H4 (cell line): ENCODE measurements at places on chromosomes 7 and 10.

GRCh38 chr10:123913688-123914268, 22.2 kb upstream of the CPXM2 start:
- DNase-seq, result no peak

GRCh38 chr7:142745745-142746144, 3.5 kb upstream of the PRSS1 start:
- no peak for DNase-seq

GRCh38 chr7:154372011-154372601, 319.9 kb downstream of the DPP6 start:
- no peak for DNase-seq

DNA sequence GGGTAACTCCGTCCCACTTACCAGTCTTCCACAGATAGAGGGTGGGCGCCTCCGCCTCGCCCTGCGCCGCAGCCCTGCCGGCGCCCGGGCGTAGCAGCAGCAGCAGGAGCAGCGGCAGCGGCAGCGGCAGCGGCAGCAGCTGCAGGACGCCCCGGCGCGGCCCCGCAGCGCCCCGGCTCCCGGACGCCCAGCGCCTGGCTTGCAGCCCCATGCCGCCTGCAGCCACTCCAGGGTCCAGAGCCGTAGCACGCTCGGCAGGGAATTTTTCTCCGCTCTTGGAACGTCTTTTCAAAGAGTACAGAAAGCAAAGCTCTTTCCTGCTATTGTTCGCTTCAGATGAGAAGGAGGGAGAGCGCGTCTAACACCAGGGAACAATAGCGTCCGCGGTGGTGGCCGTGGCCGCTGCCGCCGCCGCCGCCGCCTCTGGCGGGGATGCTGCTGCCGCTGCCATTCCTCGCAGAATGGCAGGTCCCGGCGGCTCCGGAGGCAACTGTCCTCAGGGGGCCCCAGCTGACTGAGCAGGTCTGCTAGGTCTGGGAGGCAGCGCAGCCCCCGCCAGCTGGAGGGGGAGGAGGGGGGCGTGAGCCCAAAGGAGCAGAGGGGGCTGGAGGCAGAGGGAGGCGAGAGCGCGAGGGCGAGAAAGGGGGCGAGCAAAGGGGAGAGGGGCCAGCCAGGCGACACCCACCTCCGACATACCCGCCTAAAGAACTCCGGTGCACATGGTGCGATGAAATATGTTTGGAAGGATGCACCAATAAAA, at the start of gene THSD7A:
TSS of gene THSD7A (minus strand) at position 463 of the 760 bp plus-strand sequence. CDS start at position 211, 252 bp downstream.
- peak; percentile 43 for DNase-seq

DNA sequence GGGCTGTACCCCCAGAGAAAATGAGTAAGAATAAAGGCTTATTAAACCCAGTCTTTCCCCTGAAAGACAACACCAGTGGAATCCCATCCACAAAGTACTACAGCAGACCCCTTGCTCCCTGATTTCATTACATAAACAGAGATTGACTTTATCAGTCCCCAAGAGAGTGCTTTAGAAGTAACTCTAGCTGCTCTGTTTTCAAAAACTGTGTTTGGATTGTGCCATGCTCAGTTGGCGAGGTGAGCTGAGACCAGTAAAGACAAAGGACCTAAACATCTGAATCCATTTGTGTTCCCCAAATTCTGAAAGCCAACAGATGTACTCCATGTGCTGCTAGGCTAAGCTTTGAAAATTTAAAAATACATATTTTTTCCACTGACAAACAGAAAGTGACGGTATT, 127.0 kb downstream of the ATE1 start:
- no peak for DNase-seq

DNA sequence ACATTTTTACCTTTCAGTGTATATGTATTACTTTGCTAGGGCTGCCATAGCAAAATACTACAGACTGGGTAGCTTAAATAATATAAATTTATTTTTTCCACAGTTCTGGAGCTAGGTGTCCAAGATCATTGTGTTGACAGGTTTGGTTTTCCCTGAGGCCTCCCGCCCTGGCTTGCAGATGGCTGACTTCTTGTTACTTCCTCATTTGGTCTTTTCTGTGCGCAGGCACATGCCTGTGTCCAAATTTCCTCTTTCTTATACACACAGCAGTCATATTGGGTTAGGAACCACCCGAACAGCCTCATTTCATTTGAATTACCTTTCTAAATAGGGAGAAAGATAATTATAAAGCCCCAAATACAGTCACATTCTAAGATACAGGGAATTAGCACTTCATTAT, 521.6 kb upstream of the SORCS1 start:
- no peak for DNase-seq

DNA sequence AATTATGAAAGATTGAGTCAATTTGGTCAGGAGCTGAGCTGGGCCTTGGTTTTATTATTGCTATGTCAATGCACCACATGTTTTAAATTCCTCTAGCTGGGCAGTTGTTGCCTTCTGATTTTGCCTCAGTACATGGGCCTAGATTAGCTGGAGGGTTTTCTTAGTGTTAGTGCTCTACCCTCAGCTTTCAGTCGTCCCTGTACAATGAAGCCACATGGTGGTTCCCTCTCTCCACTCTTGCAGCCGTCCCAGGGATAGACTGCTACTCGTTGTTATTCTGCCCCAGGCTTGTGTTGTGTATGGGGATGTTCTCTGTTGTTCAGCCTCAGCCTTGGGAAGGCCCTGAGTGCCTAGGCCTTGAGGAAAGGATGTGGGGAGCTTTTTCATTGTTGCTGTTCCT, 37.0 kb downstream of the NHLRC2 start:
- DNase-seq, result no peak

GRCh38 chr7:25765110-25765655, 386.8 kb upstream of the NFE2L3 start:
- no peak for DNase-seq

DNA sequence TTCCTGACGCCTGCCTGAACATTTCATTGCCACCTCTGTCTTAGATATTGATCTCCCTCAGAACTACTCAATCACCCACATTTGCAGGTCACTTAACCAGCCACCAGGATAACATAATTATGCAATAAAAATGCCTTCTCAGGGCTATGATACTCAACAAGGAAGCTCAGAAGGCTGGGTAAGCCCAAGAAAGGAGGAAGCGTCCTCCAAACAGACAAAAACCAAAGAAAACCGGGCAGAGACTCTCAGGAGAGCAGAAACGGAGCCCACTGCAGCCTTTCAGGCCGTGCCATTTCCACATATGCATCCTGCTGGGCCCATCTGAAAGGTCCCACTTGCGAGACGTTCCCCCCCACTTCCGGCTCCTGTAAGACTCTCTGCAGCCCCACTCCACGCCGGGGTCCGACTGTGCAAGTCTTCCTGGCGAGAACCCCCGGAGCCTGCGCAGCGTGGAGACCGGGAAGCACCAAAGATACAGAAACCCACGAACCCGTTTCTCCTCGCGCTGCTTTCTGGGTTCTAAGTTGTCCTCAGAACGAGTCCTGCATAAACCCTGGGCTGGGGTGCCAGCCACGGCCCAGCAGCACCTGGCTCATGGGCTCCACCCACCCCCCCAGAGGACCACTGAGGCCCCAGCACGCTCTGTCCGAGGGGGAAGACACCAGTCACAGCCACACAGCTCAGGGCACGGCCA, 83.7 kb downstream of the DIP2C start:
- no peak for DNase-seq

GRCh38 chr10:1156921-1157614, 100.9 kb downstream of the WDR37 start:
- DNase-seq, result no peak

GRCh38 chr10:32971536-32972091, 13.6 kb upstream of the ITGB1 start:
- no peak for DNase-seq

DNA sequence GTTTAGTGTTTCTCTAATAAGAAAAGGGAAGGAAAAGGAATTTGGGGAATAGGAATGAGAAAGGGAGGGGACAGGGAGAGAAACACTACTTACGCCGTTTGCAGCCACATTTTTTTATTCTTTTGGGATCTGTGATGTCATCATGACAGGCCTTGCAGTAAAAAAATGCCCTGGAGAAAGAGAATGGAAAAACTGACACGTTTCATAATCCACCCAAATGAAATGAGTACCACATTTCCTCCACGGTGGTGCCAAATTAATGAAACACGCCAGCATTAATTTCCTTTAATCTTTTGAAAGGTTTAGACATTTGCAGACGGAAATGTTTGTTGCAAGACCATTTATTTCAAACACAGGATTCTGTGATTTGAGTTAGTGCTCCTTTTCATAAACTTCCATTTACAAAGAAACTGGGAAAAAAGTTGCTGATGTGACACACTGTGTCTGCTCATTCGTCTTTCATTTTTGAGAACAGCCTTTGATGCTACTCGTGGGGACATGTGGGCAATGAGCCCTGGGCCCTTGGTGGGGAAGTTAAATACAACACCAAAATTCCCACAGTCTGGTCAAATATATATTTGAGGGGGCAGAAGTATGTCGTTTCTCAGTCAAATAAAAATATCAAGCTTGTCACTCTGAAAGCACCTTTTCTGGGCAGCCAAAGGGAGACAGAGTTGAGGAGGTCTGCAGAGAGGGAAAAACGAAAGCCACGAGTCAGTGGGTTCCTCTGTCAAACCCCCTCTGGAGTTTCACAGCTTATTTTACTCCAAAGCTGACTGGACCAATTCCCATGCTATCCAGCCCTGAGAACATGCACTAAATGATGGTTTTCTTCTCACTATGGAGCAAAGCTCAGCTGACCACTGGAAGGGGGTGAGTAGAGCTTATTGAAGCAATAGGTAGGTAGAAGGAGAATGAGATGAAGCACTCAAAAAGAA, 625.5 kb downstream of the KCNMA1 start:
- DNase-seq, result no peak

DNA sequence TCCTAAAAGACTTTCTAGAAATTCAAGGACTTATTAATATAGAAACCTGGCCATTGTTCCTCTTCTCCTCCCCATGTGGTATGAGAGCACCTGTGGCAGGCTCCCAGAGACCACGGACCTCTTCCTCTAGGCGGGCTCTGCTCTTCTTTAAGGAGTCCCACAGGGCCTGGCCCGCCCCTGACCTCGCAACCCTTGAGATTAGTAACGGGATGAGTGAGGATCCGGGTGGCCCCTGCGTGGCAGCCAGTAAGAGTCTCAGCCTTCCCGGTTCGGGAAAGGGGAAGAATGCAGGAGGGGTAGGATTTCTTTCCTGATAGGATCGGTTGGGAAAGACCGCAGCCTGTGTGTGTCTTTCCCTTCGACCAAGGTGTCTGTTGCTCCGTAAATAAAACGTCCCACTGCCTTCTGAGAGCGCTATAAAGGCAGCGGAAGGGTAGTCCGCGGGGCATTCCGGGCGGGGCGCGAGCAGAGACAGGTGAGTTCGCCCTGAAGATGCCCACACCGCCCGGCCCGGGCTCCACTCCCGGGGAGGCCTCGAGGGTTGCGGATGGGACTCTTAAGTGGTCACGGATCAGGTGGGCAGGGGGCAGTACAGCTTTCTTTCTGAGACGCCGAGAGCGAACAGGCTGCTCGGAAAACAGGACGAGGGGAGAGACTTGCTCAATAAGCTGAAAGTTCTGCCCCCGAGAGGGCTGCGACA, at the start of gene SLC26A4:
TSS of gene SLC26A4 (plus strand) at position 448 of the 700 bp plus-strand sequence. CDS start 814 bp downstream, outside the sequence.
- DNase-seq, result no peak

DNA sequence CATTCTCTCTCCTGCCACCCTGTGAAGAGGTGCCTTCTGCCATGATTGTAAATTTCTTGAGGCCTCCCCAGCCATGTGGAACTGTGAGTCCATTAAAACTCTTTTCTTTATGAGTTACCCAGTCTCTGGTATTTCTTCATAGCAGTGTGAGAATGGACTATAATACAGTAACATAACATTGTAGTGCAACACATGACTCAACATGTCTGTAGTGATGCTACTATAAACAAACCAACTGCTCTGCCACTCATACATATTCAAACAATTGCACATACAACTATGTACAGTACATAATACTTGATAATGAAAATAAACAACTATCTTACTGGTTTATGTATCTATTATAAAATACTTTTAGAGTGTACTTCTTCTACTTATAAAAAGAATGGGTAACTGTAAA, 7.1 kb downstream of the ATOH7 start:
- DNase-seq, result no peak

- DNase-seq, result peak; percentile 97
Measured at GRCh38 chr7:45924283-45924682, 3.2 kb upstream of the IGFBP3 start.

DNA sequence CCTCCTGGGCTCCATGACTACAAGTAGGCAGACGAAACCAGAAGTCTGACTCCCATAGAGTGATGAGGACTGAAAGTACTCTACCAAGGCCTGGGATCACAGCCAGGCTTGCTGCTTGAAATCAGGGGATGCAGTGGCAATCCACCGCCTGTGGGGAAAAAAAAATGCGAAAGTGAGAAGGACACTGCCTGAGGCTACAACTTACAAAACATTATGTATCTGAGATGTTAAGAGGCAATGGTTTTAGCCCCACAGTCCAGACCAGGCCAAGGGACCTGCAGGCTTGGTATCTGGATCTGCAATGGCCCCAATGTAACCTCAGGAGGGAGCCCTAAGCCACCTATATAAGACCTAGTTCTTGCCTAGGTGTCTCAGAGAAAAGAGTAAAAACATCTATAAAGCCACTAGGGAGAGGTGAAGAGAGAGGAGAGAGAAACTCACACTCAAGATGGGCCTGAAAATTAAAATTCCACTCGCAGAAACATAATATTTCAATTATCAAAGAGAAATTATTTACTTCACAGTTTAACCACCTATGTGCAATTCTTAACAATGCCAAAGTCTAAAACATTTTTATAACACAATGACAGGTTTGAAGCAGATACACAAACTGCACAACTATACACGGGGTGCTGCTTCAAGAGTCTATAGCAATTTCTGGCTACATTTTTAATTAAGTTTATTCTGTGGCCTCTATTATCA, 13.9 kb downstream of the DNAJC1 start:
- peak; percentile 30 for DNase-seq

GRCh38 chr10:97032624-97033023, 153.1 kb downstream of the SLIT1 start:
- no peak for DNase-seq

DNA sequence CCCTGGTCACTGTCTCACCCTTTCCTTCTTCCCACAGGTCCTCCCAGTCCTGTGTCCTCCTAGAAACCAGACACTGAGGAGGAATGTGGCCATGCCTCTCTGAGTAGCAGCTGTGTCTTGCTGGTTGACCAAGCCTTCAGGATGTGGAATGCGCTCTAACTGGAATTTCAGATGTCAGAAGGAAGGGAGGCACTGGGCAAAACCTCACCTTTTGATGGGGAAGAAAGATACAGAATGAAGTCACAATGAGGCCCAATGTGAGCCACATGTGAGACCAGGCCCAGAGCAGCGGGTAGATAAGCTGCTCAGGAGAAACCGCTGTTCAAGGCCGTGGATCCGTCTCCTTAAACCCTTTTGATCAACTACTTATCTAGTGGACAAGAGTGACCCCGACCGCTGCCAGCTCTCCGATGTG, 54.8 kb upstream of the ECHDC3 start:
- DNase-seq, result no peak

GRCh38 chr7:111873963-111874690, 311.8 kb upstream of the IMMP2L start:
- no peak for DNase-seq

DNA sequence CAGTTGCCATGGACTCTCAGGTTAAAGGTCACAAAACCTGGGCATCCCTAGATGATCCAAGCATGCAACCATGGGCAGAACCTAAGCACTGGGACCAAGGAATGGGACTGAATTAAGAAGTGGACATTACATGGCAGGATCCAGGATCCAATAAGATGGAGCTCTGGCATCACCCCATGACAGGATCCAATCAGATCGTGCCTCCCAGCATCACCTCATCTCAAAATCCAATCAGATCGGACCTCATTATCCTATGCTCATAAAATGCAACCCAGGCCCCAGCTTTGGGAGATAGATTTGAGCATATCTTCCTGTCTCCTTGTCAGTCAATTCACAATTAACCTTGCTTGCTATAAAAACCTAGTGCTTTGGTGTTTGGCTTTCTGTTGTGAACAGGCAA, 616.1 kb downstream of the PARD3 start:
- DNase-seq, result no peak

- no peak for DNase-seq
Measured at GRCh38 chr7:24227603-24228359, 56.2 kb upstream of the NPY start.
